ENCODE measurements at places on chromosomes 1 and 21. TPM values are rescaled to one million over a fixed set of nuclear protein-coding genes. Genes with fewer than 3 reads are reported as not detected.

The ADGRL2 gene
- polyA plus RNA-seq, result 22.2 TPM

DNA sequence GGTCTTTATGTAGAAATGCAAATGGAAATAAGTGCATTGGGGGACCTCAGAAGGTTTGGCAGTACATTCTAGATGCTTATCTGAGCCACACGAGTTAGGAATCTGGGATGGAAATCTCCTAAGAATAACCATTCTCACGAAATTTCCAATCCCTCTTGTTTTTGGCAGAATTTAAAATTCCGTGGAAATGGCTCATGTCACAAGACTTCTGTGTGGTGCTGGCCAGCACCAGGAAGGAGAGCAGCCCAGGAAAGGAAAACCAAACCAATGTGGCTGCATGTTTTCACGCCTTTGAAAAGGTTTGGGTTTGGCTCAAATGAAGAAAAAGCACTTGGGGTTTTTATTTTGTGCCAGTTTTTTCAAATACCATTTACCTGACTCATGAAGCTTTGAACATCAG lies 80.1 kb upstream of the KCNK2 start:
- no peak for DNase-seq

DNA sequence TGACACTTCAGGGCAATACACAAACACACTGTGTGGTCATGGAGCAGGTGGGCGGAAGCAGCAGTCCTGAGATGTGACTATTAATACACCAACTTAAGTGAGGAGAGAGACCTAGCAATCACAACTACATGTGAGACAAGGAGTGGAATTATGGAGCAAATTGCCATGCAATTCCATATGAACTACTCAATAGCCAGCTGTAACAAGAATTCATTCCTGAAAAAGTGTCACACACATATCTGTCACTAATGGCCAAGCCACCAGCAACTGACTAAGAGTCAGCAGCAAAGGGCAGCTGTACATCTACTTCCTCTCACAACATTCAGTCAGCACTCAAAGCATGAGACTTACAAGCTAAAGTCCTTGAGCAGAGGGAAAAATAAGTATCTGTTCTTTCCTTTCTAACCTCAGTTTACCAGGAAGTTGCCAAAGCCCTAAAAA lies 46.2 kb downstream of the GPR3 start:
- DNase-seq, result no peak

- no peak for DNase-seq
Observed at GRCh38 chr1:67522793-67523192, 92.6 kb upstream of the SERBP1 start.

DNA sequence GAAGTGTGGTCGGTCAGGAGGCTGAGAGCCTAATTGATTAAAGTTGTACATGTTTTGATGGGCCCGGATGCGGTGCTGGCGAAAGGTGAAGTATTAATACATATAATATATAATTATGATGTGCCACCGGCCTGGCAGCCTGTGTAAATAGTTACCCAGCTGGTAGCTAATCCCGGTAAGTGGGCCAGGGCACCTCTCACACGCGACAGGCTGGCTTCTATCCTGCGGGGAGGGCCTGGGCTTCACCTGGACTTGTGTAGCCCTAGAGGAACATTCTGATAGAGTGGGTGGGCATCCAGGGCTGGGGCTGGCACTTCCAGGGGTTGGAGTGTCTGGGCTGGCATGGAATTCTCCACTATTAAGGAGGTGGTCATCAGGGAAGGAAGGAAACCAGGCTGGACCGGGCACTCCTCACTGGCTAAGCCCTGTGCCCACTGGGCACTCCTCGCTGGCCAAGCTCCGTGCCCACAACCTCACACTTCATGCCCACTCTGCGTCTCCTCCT lies 48.3 kb downstream of the IGSF21 start:
- DNase-seq, result no peak
